ENCODE measurements at places on chromosomes 7 and 10. TPM values are rescaled to one million over a fixed set of nuclear protein-coding genes. Genes with fewer than 3 reads are reported as not detected.

The GPR15LG gene
- not detected for total RNA-seq

The TMEM196 gene
- not detected for total RNA-seq

The NXPH1 gene
- total RNA-seq = not detected

The HIBADH gene
- 55.5 TPM for total RNA-seq

The DEPP1 gene
- total RNA-seq = 20.9 TPM

The MCM10 gene
- 0.89 TPM for total RNA-seq
